SHP77 (cell line): ENCODE measurements at places on chromosomes 2 and 18.

DNA sequence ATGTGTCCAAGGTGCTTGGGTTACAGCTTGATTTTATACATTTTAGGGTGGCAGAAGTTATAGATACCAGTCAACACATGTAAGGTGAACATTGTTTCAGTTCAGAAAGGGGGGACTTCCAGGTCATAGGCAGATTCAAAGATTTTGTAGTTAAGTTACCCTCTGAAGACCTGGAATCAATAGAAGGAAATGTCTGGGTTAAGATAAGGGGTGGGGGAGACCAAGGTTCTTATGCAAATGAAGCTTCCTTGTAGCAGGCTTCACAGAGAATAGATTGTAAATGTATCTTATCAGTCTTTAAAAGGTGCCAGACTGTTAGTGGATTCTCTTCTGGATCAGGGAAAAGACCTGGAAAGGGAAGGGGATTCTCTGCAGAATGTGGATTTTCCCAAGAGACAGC is 42.4 kb downstream of the BMPR2 start:
- DNase-seq, result no peak

GRCh38 chr2:23617167-23617810 is 232.3 kb downstream of the KLHL29 start:
- no peak for DNase-seq

DNA sequence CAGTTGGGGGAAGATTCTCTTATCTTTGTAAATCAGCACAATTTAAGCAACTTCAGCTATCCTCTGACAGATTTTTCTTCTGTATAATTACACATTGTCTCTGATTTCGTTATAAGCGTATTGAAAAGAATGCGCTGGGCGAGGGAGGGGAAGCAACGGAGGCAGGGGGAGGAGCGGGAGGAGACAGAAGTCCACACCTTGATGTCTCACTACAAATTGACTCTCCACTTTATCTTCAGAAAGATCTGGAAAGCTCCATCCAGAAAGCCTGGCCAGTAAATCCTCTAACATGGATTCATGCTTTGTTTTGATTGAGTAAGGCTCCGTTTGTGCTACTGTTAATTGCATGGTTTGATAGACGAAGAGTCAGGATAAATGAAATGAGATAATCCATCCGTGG is 76.6 kb downstream of the SMIM21 start:
- DNase-seq, result no peak

DNA sequence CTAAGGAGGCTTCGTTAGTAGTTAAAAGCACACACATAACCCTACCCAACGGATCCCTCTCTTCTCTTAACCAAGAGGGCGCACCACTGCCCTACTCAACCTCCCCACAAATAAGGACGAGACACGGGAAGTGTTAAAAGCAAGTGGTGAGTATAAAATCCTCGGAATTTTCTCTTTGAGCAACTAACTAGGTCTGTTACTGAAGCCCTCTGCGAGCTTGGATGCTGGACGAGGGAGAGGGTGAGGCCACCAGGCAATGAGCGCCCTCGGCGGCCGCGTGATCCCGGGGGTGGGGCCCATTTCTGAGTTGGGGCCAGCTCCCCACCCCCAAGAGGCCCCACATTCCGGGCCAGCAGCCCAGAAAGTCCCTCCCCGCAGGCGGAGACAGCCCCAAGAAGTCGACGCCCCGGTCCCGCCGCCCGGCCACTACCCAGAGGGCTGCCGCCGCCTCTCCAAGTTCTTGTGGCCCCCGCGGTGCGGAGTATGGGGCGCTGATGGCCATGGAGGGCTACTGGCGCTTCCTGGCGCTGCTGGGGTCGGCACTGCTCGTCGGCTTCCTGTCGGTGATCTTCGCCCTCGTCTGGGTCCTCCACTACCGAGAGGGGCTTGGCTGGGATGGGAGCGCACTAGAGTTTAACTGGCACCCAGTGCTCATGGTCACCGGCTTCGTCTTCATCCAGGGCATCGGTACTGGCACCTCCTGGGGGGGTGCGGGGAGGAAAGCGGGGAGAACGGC is at the start of gene CYBRD1:
Gene CYBRD1 (plus strand): TSS at position 423 of the 736 bp plus-strand sequence. CDS start 72 bp downstream, at position 495.
- no peak for DNase-seq

DNA sequence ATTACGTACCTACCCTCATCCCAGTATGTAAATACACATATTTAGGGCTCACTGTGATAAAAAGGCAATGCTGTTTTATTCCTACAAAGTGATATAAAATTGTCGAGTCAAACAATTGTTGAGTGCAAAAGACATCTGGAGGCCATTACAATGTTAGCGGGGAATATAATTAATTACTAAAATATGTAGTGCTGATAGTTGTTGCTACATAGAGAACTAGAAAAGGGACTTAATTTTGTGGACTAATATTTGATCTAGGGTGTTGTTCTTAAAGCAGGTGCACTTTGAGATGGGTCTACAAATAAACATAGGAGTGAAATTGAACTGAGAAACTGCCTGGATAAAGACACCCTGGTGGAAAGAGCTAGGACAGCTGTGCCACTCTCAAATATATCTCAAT is 300.1 kb downstream of the NOL4 start:
- DNase-seq, result peak; percentile 62

DNA sequence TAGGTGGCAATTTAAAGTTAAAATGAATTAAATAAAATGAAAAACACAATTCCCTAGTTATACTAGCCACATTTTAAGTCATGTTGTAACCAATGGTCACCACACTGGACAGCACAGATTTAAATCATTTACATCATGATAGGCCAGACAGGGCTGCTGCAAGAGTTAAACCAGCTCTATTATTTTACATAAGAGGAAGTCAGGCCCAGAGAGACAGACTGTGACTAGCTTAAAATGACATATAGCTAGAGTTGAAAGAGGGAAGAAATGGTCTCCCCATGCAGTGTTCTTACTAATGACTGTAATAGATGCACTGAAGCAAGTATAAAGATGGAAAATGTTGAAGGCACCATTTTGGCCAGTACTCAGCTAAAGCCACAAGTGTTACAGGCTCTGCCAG is 69.6 kb downstream of the SLC66A3 start:
- no peak for DNase-seq

DNA sequence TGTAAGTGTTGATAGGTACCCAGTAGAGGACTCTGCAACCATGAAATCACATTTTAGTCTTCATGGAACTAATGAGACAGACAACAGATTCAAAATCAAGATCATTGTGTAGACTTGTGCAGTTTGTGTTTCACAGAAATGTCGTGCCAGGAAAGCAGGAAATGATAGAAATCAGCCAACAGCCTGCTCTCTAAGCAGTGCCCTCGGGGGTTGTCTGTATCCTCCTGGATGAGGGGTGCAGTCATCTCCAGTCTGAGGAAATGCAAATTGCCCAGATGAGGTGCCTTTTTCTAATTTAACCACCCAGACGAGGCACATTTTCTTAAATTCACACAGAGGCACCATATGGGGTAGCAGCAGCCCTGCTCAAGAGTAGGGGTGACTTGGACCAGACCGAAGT is 663.1 kb downstream of the XIRP2 start:
- no peak for DNase-seq

GRCh38 chr2:206241736-206242135 is 32.7 kb upstream of the ZDBF2 start:
- no peak for DNase-seq

GRCh38 chr2:187466129-187466792 is 18.2 kb upstream of the CALCRL start:
- DNase-seq, result no peak

GRCh38 chr2:33318456-33318855 is 158.0 kb upstream of the RASGRP3 start:
- no peak for DNase-seq

DNA sequence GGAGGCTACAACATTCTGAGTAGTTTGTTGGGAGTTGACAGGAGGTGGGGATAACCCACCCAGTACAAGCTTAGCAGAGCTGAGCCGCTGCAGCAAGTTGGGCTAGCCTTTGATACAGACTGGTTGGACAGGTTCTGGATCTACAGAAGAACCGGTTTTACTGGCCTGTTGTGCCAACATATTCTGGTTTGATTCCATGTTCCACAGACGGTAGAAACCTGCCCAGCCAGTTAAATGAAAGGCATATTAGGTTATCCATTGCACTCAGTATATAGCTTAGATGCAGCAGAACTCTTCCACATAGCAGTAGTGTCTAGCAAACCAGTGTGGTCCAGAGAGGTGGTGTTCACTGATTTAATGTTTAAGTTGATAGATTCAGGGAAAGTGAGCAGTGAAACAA is 19.3 kb upstream of the RBBP8 start:
- DNase-seq, result no peak

DNA sequence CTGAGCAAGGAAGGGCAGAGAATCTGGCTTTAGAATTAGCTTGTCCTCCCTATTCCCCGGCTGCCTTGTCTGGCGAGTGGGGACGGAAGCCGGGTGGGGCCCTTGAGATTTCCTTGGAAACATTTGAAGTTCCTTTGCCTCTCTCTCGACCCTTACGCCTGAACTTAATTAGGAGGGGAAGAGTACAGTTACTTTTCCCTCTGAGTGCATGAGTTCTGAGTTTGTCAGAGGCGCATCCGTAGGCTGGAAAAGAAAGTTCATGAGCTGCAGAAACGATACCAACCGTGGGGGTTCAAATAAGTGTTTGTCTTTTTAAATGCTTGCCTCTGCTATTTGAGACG is 468 bp downstream of the PIKFYVE start:
- DNase-seq, result no peak

GRCh38 chr2:61898810-61899209 is 6.7 kb upstream of the COMMD1 start:
- peak; percentile 10 for DNase-seq

DNA sequence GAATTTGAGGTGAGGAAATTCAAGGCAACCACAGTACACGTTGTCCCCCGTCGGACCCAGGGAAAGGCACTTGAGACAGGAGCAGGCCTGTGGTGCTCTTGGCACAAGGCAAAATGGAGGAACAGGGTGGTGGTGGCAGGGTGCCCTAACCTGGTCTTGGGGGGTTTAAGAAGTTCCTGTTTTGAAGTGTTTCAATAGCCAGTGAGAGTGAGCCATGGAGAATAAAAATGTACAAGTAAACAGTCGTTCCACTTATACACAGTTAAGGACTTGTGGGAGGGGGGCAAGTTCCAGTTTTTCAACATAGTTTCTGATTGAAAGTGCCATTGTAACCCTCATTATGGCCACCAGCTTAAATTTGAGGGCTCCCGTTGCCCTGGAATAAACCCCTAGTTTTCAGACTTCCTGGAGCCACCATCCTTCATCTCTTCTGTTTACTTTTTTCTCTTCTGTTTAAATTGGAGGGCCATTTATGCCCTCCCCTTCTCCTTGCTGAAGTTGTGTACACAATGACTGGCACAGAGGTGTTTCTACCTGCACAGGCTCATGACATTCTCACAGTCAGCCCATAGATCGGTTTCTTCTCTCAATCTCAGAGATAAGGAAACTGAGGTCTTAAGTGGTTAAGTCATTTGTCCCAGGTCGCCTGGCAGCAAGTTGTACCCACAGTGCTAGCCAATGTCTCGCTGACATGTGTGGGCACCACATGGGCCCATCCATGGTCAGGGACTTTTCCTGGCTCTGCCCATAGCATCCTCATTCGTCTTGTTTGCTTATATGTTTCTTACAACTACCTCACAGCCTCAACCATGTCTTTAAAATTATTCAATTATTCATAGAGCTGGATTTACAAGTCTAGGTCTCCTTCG is 66.0 kb upstream of the ST3GAL5 start:
- no peak for DNase-seq

DNA sequence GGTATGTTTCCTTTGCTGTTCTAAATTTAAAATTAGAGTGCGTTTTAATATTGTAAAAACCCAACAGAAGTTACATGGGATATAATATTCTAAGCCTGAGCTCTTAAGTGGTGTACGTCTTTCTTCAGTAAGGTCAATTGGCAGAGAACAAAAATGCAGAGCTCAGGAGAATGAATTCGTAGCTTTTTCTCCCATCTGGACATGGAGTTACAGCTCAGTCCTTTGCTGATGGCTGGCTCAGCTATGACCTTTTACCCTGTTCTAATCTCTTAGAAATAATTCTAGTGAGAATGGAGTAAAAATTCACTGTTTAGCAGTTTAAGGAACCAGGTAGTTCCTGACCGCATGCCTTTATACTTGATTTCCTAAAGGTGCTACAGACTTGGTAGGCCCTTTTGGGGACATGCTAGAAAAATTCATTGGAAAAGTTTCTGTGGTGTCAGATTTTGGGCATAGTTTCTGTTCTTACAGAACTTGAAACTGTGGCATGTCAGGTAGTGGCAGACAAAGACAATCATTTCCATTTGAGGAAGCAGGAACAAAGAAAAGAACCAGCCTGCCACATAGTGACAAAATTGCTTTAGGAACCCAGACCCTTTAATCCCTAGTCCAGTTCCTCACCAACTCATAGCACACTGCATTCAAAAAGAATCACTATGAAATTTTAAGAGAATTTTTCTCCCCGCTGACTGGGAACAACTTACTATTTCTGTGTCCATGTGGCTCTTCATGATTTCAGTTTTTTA is 566.8 kb upstream of the ZNF804A start:
- no peak for DNase-seq

DNA sequence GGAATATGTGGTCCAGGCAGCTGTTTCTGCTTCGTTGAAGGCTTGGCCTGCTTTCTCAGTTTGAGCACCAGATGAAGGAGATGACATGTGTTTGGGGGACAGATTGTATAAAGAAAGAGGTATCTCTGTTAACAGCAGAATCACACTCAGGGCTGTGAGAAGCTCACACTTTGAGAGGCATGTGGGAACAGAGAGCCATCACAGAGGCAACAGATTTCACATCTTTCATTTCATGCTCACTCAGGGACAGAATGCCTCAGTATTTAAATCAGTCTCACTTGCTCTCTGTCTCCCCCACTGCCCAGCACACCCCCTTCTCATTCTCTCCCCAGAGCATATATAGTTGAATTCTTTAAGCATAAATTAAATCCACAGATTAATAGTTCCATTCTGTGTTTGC is 37.4 kb downstream of the KIAA2012 start:
- no peak for DNase-seq

- no peak for DNase-seq
Measured at GRCh38 chr2:101559551-101559950, 84.6 kb upstream of the RFX8 start.

DNA sequence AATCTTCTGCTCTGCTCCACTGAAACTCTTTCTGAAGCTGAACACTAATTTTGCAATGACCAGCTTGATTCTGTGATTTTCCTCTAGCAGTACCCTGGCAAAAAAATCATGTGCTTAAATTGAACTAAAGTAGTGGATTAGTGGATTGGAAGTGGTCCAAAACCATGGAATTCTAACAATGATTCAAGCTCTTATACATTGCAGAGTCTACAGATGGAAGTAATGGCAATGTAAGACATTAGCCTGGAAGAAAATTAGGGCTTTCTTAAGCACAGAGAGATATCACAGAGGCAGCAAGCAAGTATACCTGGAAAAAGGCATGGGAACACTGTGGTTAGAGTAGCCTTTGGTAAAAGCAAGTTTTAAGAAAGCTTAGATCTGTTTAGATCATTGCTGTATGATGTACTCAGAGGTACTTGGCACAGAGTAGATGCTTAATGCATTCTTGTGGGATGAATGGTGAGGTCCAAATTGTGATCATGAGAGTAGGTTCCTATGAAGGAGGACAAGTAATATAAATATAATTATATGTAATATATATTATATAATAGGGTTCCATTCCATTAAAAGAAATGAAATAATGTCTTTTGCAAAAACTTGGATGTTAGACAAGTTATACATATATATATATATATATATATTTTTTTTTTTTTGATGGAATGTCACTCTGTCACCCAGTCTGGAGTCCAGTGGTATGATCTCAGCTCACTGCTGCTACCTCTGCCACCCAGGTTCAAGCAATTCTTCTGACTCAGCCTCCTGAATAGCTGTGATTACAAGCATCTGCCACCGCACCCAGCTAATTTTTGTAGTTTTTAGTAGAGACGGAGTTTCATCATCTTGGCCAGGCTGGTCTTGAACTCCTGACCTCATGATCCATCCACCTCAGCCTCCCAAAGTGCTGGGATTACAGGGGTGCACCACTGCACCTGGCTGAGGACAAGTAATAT is 172.2 kb upstream of the SCN7A start:
- DNase-seq, result no peak
